NCI-H1417 (cell line): ENCODE measurements at places on chromosomes 4 and X.

GRCh38 chr4:105022811-105023667, 123.6 kb upstream of the TET2 start:
- DNase-seq, result no peak

DNA sequence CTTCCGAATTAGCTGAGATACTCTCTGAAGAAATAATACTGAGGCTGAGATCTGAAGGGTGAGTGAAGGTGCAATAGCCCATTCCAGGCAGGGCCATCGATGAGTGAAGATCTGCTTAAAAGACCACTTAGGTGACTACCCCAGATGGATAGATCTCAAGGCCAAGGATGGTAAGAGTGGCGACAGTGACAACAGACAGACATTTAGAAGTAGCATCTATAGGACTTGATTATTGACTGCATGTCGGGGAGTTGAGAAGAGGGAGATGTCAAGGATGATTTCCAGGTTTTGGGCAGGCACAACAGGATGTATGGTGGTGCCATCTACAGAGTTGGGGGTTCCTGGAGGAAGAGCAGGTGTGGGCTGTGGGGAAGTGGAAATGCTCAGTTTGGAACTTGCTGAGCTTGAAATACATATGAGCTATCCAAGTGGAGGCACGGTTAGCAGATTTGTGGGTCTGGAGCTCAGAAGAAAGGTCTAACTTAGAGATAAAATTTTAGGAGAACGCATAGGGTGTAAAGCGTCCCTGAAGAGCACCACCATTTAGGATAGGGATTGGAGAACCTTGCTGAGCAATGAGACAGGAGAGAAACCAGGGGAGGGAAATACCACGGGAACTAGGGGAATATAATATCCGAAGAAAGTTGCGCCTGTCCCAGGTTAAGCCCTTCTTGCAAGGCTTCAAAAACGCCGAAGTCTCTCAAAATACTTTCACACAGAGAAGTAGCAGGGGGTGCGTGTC, 688 bp downstream of the UFSP2 start:
- DNase-seq, result no peak

GRCh38 chr4:165328101-165328425, 594 bp downstream of the MSMO1 start:
- no peak for DNase-seq

DNA sequence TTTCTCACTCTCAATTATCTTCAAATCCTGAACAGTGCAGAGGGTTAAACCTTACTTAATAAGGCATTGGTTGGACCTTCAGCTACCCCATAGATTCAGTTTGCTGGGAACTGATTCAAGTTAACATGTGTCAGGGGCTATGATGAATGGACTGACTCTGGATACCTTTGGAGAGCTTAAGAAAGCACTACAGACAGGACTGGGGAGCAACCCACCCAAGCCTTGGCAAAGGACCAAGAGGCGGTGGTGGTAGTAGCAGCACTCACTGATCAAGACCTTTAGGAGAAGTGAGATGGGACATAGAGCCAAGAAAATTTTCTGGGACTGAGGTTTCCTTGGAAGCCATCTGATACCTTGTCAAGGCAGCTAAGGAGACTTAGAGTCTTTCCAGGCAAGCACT, 43.0 kb upstream of the TAPT1 start:
- no peak for DNase-seq

GRCh38 chrX:20347481-20347880, 80.8 kb upstream of the RPS6KA3 start:
- DNase-seq, result no peak

GRCh38 chr4:86530183-86530582, 63.9 kb upstream of the PTPN13 start:
- no peak for DNase-seq

DNA sequence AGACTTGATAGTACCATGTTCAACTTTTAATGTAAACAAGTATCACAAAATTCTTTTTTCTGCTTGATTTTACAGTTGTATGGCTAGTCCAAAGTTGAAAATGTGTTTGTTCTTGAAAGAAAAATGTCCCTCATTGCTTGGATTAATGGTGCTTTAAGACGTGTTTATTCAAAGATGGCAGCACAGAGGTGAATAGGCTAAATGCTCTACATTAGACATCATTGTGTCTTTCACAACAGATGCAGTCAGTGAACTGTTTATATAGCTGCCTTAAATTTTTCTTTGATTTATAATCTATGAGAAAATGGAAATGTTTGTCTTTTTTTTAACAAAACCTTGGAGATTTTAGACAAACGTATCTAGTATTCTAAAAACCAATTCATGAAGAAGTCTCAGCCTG, 137.3 kb downstream of the BMPR1B start:
- DNase-seq, result no peak

DNA sequence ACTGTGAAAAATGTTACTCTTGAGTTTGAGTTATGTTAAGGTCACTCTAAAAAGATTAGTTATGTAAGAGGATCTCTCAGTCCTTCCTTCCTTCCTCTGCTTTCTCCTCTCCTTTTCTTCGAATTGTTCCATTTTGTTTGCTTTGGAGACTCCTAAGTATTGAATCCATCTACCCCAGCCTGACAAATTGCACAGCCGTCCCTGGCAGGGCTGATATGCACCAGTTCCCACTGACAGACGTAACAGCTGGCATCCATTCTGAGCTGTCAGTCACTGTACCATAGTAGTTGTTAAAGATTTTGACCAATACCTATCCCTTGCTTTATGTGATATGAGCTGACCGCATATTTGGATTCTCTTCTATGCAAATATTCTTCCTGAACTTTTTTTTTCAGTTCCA, 210.7 kb upstream of the IGFBP7 start:
- no peak for DNase-seq

DNA sequence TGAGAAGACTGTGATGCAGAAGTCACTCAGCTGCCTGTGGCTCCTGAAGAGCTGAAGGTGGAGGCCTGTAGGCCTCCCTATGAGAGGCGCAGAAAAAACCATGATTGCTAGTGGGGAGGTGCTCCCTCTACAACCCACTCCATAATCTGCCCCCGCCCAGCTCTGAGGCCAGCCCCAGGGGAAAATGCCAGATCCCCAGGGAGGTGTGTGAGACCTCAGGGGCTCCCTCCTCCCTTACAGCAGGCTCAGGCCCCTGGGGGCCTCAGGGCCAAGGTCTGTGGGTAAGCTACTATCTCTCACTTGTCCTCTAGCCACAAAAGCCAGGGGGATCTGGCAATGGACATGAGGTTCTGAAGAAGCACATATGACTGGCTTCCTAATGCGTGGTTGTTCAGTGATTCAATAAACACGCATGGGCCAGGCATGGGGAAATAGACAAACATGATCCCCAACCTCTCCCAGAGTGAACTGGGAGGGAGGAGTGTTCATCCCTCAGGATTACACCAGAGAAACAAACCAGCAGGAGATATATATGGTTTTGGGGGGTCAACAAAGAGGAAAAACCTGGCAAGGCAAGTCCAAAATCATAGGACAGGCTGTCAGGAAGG, 51.0 kb upstream of the MTM1 start:
- no peak for DNase-seq

GRCh38 chr4:15365641-15366040, 62.2 kb upstream of the C1QTNF7 start:
- no peak for DNase-seq

GRCh38 chr4:111937368-111937767, 207.9 kb upstream of the FAM241A start:
- DNase-seq, result peak; percentile 29

GRCh38 chr4:86334020-86334750, 25.7 kb downstream of the MAPK10 start:
- no peak for DNase-seq

DNA sequence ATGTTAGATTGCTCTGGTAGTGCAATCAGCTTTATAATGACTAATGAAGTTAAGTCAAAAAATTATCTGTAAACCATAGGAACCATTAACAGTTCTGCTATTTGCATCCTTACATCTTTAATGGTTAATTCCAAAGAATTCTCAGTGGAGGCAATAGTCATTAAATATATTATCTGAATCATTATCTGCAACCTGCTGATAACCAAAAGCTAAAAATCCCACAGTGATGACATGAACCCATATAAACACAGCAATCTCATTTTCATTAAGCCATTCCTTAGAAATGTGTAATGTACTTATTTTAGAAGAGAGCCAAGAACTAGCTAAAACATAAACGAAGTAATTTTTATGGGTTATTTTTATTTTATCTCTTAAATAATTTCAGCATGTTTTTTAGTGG, 60.2 kb downstream of the MAGEB16 start:
- no peak for DNase-seq

DNA sequence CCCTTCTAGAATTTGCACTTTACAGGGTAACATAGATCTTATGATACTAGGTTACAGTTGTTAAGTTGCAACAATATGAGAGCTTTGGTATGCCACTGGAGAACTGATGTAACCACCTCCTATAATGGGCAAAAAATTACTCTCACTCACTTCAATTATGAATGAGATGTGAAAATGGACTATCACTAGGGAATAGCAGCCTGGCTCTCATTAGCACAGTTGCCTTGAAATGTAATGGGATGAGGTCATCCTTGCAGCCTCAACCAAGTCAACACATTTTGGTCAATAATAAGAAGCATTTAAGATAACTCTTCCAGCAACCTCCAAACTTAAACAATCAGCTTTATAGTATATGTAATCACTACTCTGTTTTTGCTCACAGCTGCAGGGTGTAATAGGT, 69.4 kb downstream of the TBC1D9 start:
- peak; percentile 10 for DNase-seq

DNA sequence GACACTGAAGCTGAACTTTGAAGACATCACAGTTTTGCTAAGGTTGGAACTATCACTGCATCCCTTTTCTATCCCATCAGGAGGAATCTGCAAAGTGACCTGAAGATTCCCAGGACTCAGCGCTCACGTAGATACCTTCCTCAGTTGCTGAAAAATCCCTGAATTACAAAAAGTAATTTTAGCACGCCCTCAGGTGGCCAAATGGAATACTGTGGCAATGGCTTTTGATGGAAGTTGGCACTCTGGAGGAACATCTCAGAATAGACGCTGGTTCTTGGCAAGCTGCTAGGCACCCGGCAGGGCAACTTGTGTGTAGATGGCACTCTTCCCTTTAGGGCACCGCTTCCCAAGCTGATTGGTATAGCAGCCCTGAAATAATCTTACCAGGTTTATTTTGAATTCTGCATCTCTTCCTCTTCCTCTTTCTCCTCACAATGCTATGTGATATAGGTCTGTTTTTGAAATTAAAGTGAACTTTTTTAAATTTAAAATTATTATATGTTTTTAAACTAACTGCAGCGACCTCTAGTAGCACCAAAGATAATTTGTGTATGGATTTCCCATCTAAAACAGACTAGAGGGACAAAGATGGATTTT, 16.3 kb upstream of the ESX1 start:
- DNase-seq, result peak; percentile 56

GRCh38 chrX:12206413-12206812, 68.1 kb downstream of the FRMPD4 start:
- no peak for DNase-seq

GRCh38 chr4:186666252-186666651, 57.4 kb downstream of the FAT1 start:
- DNase-seq, result no peak

GRCh38 chrX:31588355-31588754, 516.5 kb upstream of the FTHL17 start:
- no peak for DNase-seq

- no peak for DNase-seq
Observed at GRCh38 chr4:137775701-137776100, 243.4 kb upstream of the PCDH18 start.

DNA sequence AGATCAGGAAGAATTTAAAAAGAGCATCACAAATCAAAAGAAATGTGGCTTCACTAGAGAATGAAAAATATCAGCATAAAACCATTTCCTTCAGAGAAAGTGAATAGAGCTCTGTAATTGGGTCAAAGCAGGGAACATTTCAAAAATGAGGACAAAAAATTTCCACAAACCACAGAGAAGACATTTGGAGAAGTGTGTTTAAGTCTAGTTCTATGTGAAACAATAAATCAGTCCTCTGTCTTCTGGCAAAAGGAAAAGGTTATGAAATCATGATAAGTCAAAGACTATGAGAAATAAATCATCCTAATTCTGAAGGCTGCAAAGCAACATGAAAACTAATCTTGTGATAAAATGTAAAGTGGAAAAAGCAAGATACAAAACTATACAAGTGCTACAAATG, 27.9 kb downstream of the SMPX start:
- DNase-seq, result no peak

DNA sequence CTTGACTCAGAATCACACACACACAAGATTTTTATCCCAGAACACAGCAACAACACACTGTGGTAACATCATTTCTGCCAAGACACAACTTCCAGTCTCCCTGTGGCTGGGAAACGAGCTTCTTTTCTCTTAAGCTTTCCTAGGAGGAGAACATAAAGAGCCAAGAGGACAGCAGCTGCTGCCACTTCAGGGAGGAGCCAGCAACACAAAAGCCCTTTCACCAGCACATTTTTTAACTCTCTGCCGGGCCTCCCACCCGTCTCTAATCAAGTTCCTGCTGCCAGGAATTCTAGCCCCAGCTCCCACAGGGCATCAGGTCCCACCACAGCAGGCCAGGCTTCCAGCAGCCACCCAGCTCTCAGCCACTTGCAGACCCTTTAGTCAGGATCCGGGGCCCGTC, 22.4 kb downstream of the FAT1 start:
- DNase-seq, result no peak

- DNase-seq, result no peak
Observed at GRCh38 chr4:164989471-164989870, 12.0 kb upstream of the TRIM61 start.

DNA sequence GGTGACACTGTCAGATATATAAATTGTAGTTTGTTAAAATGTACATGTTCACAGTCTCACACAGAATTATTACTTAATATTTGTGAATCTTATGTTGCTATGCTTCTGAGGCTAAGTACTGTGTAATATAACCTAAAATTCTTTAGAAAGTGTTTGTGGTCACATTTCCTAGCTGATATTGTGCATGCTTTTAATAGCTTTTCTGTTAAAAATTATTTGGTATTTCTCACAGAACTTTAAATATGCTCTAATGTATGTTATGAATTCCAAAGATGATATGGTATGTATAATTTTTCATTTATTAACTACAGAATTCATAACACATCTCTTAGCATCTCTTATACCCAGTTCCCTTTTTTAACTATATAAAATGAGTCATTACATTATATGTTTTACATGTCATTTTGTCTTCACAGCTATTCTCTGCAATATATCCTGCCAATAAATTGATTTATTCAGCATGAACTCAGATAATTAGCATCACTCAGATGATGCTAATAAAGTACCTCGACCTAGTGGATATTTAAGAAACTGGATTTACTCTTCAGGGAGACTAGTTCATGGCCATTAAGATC, 9.3 kb downstream of the PTPN13 start:
- no peak for DNase-seq

DNA sequence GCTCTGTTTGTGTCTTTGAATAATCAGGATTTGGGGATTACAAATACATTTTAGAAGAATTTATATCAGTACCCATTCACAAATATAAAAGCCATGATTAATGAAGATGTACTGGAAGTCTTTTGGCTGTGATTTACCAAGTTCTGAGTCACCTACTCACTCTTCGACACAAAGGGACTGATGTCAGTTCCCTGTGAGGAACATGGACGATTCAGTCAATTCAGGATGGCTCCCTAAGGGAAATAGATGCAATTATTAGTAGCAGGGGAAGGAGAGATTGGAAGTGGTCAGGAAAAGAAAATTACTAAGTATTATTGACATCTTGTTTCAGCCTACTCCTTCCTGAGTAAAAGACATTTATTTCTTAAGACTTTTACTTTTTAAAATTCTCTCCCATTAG, 550.7 kb upstream of the SLIT2 start:
- no peak for DNase-seq

- DNase-seq, result no peak
Observed at GRCh38 chrX:119190091-119190681, 45.9 kb upstream of the PGRMC1 start.
